HCT116 (cell line): ENCODE measurements at places on chromosomes 5 and 9.
A peak's percentile ranks its signal among the peaks of the same experiment; 100 is the strongest.

GRCh38 chr5:81904166-81904565 is 67.7 kb upstream of the ATG10 start:
- no peak for DNase-seq

DNA sequence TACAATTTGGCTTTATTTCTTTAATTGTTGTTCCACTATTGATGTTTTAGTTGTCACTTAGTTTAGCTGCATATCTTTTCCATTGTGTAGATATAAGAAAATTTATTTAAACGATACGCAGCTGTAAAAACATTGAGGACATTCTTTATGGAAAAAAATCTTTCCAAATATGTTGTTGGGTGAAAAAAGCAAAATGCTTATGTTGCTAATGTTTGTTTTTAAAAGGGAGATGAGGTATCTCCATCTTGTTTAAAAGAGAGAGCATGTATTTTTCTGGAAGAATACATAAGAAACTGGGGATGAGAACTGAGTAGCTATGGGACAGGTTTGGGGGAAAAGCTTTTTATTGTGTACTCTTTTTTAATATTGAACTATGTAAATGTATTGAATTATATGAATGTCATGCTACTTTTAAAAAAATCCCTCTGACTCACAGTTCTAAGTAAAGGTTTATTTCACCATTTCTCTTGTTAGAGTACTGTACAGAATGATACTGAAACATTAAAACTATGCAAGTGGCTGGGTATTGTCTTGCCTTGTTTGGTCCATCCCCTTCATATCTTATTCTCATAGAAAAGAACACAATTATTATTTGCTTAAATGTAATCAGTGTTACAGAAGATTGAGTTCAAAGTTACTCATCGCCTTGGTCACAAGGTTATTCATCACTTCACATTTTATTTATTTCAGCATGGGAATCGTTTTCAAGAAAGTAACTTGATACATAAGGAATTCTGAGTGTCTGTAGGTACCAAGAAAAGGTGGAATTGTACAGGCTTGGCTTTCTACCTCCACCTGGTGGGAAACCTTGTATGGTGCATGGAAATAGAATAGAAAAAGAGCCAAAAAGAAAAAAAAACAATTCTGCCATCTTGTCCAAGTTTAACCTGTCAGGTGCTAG is 85.8 kb downstream of the RIC1 start:
- DNase-seq = peak; percentile 27

DNA sequence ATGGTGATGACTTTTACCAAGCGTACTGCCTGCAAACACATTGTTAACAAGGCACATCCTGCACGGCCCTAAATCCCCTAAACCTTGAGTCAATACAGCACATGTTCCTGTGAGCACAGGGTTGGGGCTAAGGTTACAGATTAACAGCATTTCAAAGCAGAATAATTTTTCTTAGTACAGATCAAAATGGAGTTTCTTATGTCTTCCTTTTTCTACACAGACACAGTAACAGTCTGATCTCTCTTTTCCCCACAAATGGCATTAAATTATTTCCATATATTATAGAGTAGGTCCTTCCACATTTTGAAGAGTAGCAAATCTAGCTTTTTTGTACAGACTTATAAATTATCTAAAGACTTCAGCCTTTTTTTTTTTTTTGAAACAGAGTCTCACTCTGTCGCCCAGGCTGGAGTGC is 1.6 kb upstream of the TMEM141 start:
- no peak for DNase-seq

GRCh38 chr9:15617782-15618181 is 64.9 kb downstream of the CCDC171 start:
- no peak for DNase-seq
